ENCODE measurements at places on chromosomes 7 and 10.
A peak's percentile ranks its signal among the peaks of the same experiment; 100 is the strongest.

DNA sequence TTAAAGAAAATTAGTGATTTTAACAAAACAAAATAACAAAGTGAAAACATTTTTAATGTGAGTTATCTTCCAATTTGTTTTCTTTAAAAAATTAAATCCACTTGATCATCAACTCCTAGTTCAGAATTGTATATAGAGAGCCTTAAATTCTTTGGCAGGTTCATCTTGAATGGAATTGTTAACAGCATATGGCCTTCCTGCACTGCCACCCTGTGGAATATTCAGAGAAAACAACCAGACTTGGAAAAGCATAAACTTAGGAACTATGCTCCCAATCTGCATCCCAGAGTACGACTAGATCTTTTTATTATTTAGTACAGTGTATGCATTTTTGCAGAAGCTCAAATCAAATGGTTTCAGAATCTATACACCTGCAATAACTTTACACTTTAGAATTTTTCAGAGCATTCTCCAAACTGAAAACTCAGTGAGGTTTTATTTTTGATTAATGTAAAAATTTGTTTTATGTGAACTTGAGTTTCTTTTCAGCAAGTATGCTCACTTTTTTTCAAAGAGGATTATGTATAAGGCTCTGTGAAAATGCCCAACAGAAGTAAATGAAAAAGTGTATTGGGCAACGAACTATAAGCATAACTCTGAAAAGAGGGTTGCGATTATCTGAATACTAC lies 44.9 kb upstream of the ANK3 start:
- DNase-seq, result no peak

DNA sequence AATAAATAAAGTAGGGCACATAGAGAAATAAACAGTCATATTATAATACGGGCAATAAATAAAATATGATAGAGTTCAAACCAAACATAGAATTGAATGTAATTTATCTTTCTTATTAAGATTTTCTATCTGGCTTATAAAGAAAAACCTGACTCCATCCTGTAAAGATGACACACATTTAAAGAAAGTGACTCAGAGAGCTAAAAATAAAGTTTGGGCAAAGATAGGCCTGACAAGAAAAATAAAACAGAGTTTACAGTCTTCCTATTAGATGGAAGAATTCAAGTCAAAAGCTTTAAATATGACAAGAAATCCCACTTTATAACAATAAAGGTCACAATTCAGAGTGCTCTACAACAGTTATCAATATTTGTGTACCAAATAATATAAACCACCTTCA lies 580.6 kb downstream of the PHTF2 start:
- no peak for DNase-seq

DNA sequence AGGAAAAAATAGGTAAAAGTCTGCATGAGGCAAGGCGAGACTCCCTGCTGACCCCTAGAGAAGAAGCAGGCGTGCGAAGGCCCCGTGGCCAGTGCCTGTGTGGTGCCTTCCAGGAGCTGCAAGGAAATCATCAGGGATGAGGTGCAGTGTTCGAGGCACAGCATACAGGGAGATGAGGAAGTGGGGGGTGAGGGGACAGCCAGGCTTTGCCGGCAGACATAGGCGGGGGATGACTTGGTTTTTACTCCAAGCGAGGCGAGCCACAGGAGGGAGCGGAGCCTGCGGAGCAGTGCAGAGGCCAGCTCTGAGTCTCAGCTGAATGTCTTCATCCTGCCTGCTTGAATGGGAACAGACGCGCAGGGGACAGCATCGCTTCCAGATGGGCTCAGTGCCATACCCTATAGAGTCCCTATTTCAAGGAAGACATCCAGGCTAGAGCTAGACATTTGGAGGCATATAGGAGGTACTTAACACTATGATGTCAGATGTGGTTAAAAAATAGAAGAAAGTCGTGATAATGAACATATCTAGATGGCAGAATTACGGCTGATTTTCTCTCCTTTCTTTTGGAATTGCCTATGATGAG lies 49.5 kb downstream of the TCERG1L start:
- DNase-seq, result no peak

DNA sequence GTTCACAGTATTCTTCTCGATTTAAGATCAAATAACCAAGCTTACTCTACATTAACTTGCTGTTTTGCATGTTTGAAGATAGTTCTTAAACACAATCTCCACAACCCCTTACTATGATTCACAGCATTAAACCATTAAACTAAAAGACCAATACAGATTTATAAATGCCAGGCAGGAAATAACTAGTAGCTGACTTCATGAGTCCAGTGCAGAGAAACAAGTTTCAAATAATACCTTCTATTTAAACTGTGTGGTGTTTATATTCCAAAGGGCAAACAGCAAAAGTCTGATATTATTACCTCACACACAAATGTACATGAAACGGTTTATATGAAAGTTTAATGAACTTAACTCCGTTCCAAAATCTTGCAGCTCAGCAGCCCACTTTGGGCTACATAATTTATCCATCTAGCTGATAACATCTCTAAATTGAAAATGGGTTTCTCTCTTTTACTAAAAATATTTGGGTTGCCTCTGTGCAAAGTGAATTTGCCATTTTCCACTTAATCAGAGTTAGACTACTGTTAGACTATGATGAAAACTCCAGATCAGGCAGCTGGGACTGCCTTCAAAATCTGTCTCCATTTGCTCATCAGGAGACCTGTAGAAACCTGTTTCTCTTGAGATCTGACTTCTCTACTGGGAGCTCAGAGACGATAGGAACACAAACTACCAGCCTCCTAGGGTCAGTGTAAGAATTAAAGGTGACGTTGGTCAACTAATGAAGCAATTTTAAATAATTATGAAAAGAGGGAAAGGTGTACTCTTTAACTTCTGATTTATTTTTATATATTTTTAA lies 287.3 kb downstream of the FZD1 start:
- DNase-seq, result no peak

GRCh38 chr10:21525367-21526187 lies at the start of gene SKIDA1:
SKIDA1 (minus strand) TSS chr10:21525682; CDS start chr10:21517822, 7,860 bp downstream.
- DNase-seq, result peak; percentile 49

- no peak for DNase-seq
Measured at GRCh38 chr7:41915871-41916270, 213.0 kb upstream of the INHBA start.

DNA sequence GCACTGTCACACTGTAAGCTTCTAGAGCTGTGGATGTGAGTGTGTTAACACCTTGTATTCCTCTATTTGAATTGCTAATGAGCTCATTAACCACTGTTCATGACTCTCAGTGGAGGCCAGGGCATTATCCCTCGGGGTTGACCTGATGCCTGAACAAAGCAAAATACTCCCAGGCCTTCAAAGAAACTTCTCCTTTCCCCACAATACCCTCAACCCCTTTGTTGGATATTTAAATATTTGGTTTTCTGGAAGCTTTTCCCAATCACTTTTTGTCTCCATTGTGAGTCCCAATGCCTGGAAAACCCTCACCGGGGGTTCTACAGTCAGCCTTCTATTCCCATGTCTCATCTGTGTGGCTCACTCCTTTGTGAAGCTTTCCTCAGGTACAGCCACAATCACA lies 780.1 kb downstream of the PHTF2 start:
- no peak for DNase-seq

Measured in CD4-positive, alpha-beta T cell treated with Interleukin-4 for 1 hour (primary cell).